ENCODE measurements at places on chromosomes 2 and 18.

DNA sequence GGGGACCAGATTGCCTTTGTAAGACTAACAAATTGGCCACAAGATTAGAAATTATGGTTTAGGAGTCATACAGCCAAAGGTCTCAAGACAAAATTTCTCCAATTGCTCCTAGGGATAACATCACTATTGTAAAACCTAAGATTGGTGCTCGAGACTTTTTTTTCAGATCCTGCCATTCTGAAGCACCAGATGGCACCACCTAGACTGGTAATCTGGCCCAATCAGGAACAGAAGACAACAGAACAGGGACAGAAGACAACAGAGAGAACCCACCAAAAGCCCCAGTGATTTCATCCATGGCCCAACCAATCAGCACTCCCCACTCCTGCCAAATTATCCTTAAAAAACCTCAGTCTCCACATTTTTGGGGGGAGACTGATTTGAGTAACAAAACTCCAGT, 66.8 kb downstream of the LINC00305 start:
- no peak for DNase-seq

- DNase-seq: no peak
These were observed 15.2 kb downstream of the HIBCH start for GRCh38 chr2:190304404-190304803.

DNA sequence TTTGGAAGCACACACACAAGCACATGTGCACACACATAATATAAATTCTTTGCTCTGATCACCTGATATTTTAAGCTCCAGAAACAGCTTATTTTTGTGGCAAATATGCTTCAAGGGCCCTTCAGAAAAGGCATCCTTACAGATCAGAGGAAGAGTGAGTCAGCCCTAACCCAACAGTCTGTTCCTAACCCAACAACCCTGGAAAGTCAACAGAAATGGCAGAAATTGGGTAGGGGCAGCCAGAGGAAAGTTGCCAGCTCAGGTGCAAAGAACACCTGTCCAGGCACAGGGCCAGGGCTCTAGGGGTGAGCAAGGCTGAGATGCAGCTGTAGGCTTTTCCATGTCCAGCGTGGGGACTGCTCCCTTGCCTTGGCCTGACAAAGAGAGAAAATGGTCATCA, 6.4 kb upstream of the NCKAP5 start:
- no peak for DNase-seq

DNA sequence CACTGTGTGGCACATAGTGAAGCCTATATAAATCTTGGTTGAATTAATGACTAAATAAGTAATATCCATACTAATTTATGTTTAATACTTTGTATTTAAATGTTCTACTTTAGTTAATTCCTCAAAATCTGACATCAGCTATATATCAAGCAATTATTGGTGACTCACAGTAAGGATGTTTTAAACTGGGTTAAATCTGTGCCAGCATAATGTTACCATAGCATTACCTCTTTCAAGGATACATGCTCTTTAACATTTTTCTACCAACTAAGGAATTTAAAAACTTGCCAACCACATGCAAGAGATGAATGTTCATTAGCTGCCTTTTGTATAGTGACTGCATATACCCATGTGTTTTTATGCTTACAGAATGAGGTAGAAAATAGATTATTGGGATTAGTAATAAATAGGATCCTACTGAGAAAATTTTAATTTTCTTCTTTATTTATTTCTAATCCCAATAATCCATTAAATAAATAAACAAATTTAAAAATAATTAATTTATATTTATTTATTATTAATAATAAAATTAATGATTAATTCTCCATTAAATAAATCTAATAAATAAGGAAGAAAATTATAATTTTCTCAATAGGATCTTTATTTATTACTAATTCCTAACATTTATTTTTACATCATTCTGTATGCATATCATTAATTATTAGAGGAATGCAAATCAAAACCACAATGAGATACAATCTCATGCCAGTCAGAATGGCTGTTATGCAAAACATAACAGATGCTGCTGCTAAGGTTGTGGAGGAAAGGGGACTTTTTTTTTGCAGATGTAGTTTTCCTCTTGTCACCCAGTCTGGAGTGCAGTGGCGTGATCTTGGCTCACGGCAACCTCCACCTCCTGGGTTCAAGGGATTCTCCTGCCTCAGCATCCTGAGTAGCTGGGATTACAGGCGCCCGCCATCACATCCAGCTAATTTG, 410.7 kb upstream of the DSEL start:
- DNase-seq: no peak

DNA sequence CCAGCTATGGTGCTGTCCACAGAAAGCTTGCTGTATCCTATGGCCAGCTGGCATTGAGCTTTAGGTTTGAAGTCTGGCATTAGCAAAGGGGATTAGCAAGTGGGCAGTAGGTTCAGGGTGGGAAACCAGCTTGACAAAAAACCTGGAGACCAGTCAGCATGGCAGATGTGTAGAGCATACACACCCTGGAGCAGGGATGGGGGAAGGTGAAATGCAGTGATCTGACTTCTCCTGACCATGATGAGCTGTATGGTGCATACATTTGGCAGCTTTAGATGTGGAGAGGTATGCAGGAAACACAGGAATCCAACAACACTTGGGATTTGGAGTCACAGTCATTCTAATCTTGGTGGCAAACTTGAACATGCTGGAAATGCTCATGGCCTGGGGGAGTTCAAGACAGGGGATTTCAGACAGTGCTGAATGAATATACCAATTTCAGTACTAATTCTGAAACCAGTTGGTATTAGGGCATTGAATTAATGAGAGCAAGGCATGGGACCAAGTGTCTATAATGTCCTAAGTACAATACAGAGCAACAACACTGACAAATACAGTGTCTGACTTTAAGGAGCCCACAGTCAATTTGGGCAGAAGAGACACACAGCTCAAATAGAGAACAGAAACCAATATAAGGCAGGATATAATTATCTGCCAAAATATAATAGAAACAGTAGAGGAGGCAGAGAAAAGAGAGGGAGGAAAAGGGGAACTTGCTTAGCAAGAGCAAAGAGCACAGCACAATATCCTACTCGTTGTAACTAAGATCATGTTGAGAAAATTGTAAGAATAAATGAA, 11.8 kb downstream of the ARHGAP15 start:
- DNase-seq: no peak

DNA sequence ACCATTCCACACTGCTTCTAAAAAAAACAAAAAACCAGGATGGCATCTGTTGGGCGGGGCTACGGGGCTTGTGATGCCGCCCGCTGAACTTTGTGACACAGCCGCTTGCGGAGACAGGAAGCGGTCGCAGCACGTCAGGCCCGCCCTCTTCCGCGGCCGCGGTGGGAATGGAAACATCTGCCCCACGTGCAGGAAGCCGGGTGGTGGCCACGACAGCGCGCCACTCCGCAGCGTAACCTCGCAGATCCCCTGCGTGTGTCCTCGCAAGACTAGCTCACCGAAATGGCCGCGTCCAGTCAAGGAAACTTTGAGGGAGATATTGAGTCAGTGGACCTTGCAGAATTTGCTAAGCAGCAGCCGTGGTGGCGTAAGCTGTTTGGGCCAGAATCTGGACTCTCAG, 168.5 kb downstream of the SUCLG1 start:
- no peak for DNase-seq

DNA sequence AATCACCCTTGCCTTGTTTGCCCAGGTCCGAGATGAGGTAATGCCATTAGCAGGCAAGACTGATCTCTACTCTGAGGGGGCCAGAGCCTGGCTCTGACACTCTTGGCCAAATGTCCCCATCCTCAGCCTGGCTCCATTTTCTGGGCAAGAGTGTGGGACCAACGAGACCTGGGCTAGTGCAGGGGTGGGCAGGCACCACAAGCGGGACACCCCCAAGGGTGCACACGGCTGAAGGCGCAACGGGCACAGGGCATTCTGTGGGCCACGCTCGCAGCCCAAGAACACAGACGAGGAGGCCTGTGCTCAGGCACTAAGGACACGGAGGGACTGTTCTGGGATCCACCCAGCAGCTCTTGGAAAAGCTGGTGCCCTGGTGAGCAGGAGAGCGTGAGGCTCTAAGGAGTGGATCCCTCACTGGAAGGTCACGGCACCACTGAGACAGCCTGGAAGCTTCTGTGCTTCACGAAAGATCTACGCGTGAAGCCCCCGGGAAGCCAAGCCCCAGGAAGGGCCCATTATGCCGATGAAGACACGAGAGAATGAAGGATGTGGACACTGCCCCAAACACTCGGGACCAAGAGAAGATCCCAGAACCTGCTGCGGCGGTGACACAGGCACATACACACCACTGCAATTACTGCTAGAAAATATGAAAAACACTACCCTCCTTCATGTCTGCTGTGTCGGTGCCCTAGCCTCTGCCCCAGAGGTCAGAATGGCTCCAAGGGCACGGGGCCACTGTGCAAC, 138.2 kb downstream of the HDAC4 start:
- DNase-seq: no peak

- no peak for DNase-seq
These were observed 55.0 kb downstream of the PKDCC start for GRCh38 chr2:42102591-42103450.

All from NCI-H1417 treated with DMSO at 0.1 percent for 48 hours (cell line).